ENCODE measurements at places on chromosomes 2 and 18.

- DNase-seq: no peak
Observed at GRCh38 chr2:75018162-75018561, 59.7 kb downstream of the POLE4 start.

GRCh38 chr2:23425338-23425871 is 40.4 kb downstream of the KLHL29 start:
- no peak for DNase-seq

DNA sequence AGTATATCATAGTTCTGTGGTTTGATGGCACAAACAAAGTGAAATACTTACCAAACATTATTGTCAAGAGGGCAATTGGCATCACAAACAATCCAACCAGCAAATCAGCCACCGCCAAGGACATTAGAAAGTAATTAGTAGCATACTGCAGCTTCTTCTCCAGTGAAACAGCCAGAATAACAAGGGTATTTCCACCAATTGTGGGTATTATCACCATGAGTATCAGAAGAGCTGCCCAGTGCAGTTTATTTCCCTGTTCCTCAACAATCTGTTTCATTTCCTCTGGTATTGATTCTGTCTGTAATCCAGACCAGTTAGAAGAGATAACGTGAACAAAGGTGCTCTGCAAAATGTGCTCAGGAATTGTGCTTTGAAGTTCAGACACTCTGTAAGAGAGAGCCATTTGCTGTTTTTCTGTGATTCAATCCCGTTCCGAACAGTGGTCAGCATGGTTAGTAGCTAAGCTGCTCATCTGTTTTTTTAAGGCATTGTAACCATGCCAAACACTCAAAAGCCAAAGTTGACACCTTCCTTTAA is 1.4 kb downstream of the HTR2B start:
- DNase-seq: no peak

- DNase-seq: no peak
Observed at GRCh38 chr2:215772003-215772402, 241.3 kb downstream of the MREG start.

DNA sequence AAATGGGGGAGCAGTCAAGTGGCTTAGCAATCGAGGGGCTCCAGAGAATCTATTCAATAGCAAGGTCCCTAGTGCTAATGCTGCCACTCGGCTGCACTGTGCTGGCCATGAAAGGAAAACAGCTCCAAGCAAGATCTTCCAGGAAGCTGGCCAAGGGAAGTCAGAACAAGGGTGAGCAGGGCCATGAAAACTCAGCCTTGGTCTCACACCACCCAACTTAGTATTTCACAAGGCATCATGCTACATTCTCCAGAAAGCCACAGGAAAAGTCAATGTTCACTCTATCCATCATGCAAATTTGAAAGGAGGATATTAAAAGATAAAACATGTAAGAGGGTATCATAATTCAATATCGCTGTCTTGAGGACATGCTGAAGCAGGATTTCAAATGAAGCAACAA is 35.7 kb downstream of the NRP2 start:
- no peak for DNase-seq

GRCh38 chr18:67634631-67635338 is 118.3 kb upstream of the DSEL start:
- no peak for DNase-seq

DNA sequence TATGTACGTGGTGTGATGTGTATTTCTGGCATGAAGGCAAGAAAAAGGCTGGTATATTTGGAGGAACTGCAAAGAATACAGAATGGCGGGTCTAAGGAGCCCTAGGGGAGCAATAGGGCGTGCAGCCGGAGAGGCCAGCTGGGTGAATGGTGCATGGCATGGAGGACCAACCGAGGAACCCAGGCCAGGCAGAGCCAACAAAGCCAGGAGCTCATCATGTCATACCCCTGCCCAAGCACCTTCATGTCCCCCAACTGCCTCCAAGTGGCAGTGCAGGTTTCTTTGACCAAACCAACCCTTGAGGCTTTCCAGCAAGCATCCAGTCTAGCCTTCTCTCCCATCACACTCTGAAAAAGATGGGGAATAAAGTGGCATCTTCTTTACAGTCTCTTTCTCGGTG is 8.9 kb upstream of the KCNK3 start:
- no peak for DNase-seq

DNA sequence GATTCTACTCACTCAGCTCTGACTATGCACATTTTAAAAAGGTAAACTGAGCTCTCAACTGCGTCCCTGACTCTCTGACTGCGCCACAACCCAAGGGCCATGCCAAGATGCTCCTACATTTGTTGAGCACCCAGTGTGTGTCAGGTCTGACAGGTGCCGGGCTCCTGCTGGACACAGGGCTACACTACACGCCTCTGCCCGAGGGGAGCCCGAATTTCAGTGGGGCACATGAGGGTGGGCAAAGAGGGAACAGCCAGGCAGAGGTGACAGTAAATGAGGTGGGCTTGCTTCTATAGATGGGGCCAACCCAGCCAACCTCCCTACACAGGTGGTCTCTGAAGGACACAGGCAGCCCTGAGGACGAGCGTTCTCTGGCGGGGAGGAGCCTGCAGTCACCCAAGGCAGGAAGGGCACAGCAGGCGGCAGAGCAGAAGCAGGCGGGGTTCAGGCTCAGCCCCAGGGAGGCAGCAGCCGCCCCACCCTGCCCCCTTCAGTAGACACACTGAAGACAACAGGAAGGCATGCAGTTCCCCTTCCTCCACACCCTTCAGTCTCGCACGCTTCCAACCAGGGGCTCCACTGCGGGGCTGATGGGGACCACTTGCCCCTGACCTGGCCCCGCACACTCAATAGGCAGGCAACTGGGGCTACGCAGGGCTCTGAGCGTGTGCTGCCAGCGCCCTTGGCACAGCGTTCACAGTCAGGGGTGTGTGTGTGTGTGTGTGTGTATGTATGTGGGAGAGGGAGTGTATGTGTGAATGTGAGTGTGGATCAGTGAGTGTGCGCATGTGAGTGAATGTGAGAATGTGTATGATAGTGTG is 98.4 kb downstream of the UXS1 start:
- no peak for DNase-seq

DNA sequence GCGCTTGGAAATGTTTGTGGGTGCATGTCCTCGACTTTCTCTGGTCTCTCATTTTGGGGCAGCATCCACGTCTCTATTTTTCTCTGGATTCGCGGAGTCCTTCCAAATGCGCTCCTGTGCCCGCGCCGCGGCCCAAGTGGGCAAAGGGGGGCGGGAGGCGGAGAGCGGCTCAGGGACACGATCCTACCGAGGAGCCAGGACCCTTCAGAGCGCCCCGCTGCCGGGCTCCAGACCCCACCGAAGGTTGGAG is 990 bp downstream of the EPAS1 start:
- no peak for DNase-seq

DNA sequence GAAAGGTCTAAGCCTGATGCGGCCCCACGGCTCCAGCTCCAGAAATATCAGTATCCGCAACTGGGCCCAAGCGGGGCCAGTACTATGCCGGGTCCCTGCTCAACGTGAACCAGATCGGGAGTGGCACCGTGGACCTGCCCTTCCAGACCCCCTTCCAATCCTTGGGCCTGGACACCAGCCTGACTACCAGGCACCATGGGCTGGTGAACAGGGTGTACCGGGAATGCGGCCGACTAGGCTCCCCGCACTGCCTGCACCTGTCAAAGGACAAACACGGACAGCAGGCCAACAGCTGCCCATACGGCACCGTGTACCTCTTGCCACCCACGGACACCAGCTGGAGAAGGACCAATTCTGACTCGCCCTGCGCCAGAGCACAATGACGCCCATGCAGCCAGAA is 1196.9 kb upstream of the CHAC2 start:
- DNase-seq: no peak

All from SW 1271 (cell line).